Stimulated activated CD8-positive, alpha-beta memory T cell treated with anti-CD3 and anti-CD28 coated beads, Interleukin-4, amount 100 ng/mL, for 4 hours (primary cell): ENCODE measurements at places on chromosomes 4 and X.

DNA sequence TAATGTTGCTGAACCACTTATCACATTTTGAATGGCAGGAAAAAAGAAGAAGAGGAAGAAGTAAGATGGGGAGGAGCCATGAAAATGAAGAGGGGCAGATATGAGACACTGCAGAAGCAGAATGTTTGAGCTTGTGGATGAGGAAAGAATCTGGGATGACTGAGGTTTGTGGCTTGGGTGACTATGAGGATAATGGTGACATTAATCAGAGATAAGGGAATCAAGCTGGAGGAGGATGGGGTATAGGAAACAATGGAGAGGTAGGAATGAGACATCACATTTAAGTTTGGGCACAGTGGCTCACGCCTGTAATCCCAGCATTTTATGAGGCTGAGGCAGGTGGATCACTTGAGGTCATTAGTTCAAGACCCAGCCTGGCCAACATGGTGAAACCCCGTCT, 19.1 kb upstream of the PHF8 start:
- no peak for DNase-seq

DNA sequence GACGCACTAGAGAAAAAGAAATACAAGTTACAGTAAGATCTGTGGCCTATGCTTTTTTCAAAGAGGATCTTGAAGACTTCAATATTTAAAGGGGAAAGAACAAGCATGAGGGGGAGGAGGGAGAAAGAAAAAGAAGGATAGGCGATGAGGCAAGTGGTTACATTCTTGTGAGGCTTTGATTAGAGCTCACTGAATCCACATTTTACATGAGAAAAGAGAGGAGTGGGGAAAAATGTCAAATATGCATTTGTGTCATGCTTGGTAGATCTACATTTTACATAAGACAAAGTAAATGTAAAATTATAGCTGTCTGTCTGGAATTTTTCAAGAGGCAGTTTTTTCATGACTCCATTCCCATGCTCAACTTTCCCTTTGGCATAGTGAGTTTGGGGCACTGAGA, 965.9 kb downstream of the FSTL5 start:
- no peak for DNase-seq

DNA sequence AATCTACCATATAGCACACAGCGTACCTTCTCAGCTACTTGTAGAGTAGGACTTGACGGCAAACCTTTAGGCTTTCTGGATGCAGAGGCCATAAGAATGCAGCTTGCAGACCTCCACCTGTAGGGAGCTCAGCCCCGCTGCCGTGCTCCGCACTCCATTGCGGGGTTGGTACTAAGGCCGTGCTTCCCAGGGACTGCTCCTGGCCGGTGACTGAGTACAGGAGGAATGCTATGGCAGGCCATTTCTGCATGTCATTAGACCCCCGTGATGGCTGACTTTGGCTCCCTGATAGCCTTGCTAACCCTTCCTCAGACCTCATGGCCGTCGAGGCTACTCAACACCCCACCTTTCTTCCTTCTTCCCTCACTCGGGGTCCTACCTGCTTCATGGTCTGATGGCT, 26.4 kb downstream of the TIGD2 start:
- no peak for DNase-seq

DNA sequence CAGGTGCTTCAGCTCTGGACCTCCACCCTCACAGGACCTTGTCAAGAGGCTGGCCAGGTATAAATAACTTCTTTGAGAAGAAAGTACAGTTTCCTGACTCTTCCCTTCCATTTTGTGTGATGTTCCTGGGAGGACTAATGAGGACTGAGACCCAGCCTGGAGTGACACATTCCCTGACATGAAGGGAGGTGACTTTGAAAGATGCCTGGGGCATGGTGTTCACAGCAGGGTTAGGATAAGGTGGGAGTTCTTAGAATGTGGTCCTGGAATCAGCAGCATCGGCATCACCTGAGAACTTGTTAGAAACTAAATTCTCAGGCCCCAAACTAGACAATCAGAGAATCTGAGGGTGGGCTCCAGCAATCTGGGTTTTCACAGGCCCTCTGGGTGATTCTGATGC, 224.9 kb upstream of the BOD1L1 start:
- DNase-seq = no peak

- DNase-seq = no peak
Measured at GRCh38 chrX:155028129-155028528, 1.5 kb downstream of the FUNDC2 start.

GRCh38 chr4:70298051-70298450, 36.7 kb upstream of the CABS1 start:
- DNase-seq = no peak

DNA sequence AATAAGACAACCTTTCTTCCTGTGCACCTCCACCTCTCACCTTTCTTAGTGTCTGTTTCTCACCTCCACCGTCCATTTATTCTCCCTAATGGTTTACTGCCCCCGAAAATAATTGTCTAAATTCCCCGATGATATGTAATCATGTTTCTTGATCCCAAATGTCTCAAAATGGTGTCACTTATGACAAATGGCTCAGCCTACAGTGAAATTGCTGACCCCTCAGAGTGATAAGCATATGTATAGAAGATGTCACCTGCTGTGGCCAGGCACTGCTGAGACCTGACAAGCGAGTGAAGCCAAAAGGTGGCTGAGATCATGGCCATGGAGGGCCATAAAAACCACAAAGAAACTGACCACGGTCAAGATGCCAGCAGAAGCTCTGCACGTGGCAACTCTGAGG, 35.7 kb downstream of the MSL3 start:
- no peak for DNase-seq

DNA sequence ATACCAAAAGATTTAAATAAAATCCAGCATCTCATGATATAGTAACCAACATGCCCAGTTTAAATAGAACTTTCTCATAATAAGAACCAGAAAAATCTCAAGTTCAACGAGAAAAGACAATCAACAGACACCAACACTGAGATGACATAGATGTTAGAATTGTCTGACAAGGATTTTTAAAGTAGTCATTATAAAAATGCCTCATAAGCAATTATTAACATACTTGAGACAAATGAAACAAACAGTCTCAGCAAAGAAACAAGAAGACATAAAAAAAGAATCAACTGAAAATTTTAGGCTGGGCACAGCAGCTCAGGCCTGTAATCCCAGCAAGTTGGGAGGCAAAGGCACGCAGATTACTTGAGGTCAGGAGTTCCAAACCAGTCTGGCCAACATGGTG, 118.1 kb downstream of the FGF16 start:
- DNase-seq = no peak

GRCh38 chr4:2923141-2923551, 40.1 kb downstream of the NOP14 start:
- no peak for DNase-seq

DNA sequence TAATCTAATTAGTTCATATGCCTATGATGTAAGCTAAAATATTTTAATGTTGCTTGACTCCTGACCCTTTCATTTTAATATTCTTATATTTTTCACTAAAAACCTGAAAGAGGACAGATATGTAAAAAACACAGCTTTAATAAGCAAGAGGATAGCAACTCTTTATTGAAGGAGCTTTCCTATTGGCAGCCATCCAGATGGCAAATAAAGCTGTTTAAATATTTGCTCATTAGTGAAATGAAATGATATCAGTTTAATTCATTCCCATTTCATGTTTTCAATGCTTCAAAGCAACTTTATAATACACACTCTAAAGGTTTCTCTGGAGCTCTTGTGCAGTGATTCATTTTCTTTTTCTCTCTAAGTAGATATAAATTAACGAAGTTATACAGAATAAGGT, 473.4 kb downstream of the PCDH7 start:
- no peak for DNase-seq
